Karpas-422 (cell line): ENCODE measurements at places on chromosomes 7 and 10. TPM values are rescaled to one million over a fixed set of nuclear protein-coding genes. Genes with fewer than 3 reads are reported as not detected.
A peak's percentile ranks its signal among the peaks of the same experiment; 100 is the strongest.

Gene BAMBI
- not detected in 2 replicates for total RNA-seq

GRCh38 chr10:132591166-132591971 lies 53.8 kb downstream of the INPP5A start:
- DNase-seq: no peak

DNA sequence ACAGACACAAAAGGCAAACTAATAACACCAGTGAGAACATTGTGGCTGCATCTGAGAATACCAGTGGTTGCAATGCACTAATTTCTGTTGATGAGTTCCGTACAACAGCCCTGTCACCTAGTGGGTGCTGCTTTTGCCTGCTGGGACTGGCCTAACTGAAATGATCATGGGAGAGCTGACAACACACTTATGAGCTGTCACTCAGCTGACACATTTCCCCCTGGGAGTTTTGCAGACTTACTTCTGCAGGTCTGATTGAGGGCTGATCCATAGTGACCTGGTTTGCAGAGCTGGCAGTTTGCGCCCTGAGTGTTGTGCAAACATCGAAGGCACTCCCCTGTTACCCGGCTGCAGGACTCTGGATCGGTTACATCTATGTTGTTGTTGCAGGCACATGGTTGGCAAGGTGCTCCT lies 60.6 kb upstream of the LAMB1 start:
- DNase-seq: no peak

GRCh38 chr7:130845581-130846085 lies 111.6 kb upstream of the KLF14 start:
- no peak for DNase-seq

DNA sequence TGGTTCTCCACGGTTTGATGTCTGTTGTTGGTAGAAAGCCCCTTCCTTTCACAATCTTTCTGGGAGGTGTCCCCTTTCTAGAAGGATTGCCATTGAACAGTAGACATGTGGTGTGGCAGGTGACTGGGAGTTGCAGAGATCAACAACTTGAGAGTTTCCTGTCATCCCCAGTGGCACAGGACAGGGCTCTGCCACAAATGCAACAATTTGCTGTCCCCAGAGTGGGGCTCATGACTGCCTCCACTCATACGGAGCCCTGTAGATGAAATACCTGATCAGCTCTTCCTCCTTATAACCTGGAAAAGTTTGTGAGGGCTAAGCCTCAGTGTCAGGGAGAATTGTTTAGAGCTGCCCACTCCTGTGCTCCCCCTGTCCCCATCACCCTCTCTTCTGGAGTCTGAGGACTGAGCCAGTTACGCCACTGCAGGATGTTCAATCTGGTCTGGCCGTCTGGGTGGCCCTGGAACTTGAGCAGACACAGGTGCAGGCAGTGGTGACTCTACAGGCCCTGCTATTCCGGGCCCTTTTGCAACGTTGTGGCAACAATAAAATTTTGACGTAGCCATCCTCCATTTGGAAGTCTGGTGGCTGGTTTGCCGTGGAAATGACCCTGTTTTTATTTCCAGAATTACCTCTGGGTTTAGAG lies 6.5 kb downstream of the DBNL start:
- DNase-seq: no peak

DNA sequence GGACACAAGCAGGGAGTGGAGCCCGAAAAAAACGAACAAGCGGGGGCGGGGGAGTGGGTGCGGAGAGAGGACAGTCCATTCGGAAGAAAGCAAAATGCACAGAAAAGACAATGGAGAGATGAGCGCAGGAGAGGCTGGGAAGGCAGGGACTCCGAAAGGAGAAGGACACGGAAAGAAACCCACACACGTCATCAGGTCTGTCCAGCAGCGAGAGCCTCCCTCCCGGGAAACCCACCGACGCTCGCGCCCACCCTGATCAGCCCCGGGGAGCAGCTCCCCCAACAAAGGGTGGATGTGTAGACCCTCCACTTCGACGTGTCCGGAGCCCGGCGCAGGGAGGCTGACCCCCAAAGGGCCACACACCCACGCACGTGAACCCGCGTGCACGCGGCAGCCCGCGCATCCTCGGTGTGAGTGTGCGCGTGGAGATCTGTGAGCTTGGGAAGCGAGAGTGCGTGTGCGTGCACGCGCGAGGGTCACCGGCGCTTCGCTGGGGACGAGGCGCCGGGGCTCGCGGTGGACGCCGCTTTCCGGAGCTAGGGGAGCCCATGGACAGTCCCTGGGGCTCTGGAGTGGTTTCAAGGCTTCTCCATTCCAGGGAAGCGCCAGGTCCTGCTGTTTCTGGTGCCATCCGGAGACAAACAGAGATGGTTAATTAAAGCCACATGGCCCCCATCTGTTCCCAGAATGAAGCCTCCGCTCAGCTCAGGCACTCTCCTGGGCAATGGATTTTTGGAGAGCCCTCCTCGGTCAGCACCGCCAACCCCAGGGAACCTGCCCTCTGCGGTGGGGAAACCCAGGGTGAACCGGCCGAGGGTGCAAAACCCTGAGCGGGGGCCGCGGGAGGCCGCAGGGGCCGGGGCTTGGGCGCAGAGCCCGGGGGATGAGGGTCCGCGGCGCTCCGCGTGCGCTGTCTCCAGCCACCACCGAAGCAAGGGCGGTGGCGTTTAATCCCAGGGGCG lies 916 bp downstream of the LAMB1 start:
- DNase-seq: no peak

Gene EIF3B
- total RNA-seq: 87.0 and 152 TPM in 2 replicates

DNA sequence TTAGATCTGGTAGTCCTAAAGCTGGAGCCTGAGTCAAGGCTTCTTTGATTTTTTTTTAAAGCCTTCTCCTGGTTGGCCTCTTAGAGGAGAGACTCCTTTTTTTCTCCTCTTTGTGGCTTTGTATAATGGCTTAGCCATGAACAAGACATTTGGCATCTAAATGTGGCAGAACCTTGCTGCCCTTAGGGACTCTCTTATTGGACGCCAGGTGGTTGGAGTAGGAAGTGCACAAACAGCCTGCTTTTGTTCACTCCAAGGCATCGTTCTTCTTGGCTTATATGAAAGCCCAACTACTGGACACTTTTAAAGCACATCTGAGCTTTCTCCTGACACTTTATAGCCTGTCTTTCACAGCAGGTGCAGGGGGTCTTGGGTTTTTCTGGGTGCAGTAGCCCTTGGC lies 25.0 kb downstream of the ZPBP start:
- peak; percentile 85 for DNase-seq

DNA sequence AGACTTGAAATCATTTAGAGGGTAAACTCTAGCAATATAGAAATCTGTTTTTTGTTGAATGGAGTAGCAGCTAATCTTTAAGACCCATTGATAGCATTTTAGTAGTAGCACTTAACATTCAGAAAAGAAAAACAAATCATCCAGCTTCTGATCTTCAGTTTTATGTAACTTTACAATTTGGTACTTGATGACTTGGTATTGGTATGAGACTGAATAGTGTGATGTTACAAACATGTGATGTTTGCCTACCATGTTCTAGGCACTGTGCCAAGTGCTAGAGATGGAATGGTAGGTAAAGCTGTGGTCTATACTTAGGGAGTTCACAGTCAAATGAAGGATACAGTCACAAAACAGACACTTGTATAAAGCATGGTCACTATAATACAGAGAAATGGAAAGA lies 21.3 kb downstream of the ZEB1 start:
- no peak for DNase-seq

DNA sequence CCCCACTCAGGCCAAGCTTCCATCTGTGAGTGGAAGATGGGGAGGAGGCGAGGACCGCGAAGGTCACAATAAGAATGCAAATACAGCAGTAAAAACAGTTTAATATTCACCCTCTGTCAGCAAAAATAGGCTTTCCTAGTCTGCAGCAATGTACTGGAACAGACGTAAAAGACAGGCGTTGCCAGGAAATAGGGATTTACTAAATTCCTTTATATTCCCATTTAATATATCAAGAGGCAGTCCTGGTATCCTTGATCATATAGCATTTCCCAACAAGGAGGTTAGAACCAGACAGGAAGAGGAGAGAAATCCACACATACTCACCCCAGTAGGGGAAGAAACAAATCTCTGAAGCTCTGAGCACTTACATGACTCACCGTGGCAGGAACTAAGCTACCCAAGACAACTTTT lies 1054.9 kb upstream of the C7orf33 start:
- no peak for DNase-seq

Gene HOGA1
- total RNA-seq: 0.79 TPM in 1 of 2 replicates, not detected in the other

Gene OR13A1
- total RNA-seq: 3.2 and 9.7 TPM in 2 replicates

DNA sequence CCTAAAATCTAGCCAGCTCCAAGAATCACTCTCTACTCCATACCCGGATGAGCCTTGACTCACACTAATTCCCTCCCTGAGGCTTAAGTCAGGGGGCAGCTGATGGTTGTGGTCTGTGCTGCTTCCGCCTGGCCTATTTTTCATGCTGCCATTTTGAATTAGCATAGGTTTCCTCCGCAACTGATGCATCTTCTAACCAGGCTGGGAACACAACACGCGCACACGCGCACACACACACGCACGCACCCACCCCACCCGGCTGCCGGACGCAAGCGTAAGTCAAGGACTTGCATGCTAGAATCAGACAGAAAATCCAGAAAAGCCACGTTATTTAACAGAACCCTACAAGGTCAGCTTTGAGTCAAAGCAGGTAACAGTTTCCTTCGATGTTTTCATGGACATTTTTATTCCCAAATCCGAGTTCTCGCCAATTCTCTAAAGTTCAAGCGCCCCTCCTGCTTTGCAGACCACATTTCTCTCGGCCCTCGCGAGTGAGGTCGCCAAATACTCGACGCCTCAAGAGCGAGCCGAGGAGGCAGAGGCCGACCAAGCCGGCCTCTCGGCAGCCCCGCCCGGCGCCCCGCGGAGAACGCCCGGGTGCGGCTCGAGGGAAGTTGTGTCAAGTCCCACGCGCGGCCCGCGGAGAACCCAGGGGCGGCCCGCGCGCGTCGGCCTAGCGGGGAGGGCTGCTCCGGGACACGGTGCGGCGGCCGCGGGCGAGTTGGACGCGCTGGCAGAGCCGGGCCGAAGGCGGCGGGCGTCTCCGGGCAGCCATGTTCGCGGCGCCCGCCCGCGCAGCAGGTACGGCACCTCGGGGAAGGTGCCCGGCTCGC lies 961 bp downstream of the SCRN1 start:
- peak; percentile 93 for DNase-seq

DNA sequence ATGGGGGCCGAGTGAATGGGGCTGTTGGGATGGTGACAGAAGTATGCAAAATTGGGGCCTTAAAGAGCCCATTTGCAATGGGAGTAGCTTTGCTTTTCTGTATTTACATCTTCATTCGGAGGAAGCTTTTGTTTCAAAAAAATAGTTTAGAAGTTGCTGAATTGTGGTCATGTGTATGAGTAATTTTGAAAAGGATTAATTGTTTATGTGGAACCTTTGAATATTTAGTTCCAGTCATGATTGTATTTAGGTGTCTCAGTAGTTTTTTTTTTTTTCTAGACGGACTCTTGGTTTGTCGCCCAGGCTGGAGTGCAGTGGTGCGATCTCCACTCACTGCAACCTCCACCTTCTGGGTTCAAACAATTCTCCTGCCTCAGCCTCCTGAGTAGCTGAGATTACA lies 37.2 kb downstream of the RBM33 start:
- no peak for DNase-seq

- DNase-seq: no peak
Observed at GRCh38 chr10:109887243-109887642, 36.1 kb downstream of the XPNPEP1 start.

Gene CROT
- total RNA-seq: 11.8 and 15.3 TPM in 2 replicates

Gene CALD1
- total RNA-seq: 1.0 TPM in 1 of 2 replicates, not detected in the other

Gene FAM25A
- total RNA-seq: not detected in 2 replicates

DNA sequence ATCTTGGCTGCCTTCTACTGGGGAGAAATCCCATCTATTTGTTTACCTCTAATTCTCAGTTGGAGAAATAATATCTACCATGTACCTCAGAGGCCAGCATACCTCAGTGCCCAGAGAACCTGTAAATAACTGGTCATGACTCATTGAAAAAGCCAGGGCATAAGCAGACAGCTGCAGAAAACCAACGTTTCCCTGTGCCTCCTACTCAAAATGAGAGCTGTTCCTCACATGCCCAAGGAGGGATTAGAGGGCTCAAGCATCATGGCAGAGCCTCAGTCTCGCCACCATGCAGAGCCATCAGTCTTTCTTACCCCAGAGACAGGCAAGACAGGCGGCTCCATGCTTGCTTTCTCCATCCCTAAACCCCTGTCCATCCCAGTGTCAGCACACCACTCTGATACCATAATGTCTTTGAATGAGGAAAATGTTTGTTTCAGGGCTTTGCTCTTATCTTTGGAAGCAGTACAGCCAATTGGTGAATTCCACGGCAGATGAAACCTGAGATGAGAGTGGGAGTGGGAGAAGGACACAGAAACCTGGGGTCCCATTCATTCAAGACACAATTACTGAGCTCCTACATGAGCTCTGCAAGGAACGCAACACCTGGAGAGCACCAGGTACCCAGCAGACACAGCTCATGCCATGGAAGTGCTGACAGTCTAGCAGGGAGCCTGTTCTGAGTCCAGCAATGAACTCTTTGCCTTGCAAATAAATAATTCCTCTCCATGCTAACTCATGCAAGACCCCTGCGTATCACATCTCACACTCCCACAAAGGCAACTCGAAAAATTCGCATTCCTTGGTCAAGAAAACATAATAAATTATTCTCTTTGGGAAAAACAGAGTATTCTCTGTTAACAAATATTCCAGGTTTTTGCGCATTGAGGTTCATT lies 21.1 kb downstream of the PON1 start:
- DNase-seq: no peak

DNA sequence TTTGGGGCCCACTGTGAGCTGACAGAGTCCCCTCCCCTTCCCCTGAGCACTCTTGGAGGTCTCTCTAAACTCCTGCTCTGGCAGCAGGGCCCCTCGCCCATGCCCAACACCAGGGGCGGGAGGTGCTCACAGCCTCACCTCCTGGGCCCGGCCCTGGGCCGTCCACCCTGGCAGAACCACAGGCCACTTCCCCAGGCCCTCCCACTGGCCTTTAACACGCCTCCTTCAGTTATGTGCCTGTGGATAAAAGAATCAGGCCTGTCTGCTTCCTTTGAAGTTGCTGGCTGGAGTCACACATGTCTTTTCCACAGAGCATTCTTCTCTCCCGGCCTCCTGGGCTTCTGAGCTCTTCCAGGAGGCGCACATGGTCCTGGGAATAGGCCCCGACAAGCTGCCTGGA lies 10.2 kb downstream of the MYL10 start:
- no peak for DNase-seq

Gene HECW1
- not detected in 2 replicates for total RNA-seq

GRCh38 chr7:104126411-104126841 lies 81.4 kb downstream of the ORC5 start:
- DNase-seq: no peak

Gene MAGI2
- 0.40 and 0.93 TPM in 2 replicates for total RNA-seq

DNA sequence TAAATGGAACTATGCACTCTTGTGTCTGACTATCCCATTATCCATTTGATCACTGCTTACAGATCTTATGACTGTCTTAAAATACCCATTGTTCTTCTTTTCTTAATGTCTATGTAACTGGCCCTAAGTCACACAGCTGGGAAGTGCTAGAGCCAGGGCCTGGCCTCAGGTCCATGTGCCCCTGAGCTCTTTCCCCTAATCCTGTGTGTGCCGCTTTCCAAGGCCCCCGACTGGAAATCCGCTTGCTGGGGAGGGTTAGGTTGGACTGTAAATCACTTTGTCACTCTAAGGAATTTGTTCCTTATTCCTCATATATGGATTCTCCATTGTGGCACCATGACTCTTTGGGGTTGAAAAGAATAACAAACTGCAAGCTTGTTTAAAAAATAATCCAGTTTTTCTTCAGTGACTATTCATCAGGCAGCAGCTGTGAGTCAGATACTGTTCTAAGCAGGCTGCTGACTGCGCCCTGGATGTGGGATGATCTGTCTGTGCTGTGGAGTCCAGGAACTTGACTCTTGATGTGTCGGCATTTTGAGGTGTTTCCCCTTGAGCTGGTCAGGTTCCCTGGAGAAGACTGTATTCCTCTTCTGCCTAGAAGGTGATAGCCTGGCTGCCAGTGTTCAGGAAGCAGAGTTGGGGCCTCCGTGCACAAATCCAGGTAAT lies 236.3 kb downstream of the SDK1 start:
- DNase-seq: no peak
